Suprapubic skin (tissue), 4 donors: ENCODE measurements at places on chromosomes 1 and 21. TPM values are rescaled to one million over a fixed set of nuclear protein-coding genes. Genes with fewer than 3 reads are reported as not detected.

DNA sequence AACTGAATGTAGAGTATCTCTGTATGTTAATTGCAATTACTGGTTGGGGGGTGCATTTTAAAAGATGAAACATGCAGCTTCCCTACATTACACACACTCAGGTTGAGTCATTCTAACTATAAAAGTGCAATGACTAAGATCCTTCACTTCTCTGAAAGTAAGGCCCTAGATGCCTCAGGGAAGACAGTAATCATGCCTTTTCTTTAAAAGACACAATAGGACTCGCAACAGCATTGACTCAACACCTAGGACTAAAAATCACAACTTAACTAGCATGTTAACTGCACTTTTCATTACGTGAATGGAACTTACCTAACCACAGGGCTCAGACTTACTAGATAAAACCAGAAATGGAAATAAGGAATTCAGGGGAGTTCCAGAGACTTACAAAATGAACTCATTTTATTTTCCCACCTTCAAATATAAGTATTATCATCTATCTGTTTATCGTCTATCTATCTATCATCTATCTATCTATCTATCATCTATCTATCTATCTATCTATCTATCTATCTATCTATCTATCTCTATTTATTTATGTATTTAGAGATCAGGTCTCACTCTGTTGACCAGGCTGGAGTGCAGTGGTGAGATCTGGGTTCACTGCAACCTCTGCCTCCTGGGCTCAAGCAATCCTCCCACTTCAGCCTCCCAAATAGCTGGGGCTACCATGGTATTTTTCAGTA lies 47.8 kb downstream of the CHML start:
- no peak for DNase-seq

DNA sequence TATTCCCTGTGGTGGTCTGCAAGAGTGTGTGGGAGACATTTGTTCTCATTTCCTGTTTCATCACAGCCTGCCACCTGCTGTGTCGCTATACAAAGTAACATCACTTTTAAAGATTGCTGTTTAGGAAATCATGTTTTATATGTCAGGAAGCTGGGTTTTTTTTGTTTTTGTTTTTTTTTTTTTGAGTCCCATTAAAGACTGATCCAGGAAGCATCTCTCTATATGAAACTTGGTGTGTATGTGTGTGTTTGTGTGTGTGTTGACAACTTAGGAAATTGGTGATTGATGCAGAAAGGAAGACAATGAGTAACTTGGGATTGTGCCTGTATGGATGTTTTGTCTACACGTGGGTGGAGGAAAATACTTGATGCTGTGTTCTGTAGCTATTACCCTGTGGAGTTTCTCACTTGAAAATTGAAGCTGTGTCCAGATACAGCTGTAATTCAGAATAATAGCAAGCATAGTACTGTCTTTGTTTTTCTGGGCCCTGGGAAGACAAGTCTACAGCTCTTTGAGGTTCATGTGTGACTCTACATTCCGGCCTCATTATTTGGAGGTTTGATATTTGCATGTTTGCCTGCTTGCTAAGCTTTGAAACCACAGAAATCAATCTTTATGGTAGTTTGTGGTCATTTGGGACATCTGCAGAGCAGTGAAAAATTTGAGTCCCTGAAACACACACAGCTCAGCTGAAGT lies 47.9 kb downstream of the LAMC1 start:
- no peak for DNase-seq

DNA sequence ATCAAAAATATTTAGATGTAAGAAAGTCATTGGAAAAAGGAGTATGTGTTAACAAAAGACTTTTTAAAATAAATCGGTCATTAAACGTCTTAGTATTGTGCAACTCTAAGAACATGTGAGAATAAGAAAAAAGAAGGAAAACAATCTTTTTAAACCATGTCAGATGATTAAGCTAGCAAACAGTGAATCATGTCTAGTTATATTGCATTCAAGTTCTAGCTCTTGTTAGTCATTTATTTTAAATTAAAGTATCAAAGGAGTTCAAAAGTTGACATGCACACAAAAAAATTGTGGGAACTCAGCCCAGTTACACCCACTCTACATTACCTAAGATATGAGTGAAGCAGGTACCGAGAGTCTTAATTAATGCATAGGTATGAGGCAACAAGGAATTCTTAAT lies 9.8 kb downstream of the FRRS1 start:
- DNase-seq: no peak

Gene NFIA
- 45.6 TPM for total RNA-seq

Gene TLR5
- total RNA-seq: 13.6 TPM

Gene LRRN2
- 0.32 TPM for total RNA-seq
